Brain microvascular endothelial cell (primary cell): ENCODE measurements at places on chromosomes 3 and 15.

- DNase-seq, result peak; percentile 49
These were observed 1435.2 kb upstream of the CADM2 start for GRCh38 chr3:83523470-83524073.

- DNase-seq, result peak; percentile 84
These were observed 71.5 kb upstream of the GALNT15 start for GRCh38 chr3:16102905-16103364.

GRCh38 chr3:119225121-119225520, 15.6 kb downstream of the B4GALT4 start:
- DNase-seq, result no peak

- peak; percentile 11 for DNase-seq
These were observed 18.6 kb upstream of the TRPC1 start for GRCh38 chr3:142705198-142705597.

GRCh38 chr3:42663581-42664437, 10.3 kb downstream of the ZBTB47 start:
- no peak for DNase-seq

DNA sequence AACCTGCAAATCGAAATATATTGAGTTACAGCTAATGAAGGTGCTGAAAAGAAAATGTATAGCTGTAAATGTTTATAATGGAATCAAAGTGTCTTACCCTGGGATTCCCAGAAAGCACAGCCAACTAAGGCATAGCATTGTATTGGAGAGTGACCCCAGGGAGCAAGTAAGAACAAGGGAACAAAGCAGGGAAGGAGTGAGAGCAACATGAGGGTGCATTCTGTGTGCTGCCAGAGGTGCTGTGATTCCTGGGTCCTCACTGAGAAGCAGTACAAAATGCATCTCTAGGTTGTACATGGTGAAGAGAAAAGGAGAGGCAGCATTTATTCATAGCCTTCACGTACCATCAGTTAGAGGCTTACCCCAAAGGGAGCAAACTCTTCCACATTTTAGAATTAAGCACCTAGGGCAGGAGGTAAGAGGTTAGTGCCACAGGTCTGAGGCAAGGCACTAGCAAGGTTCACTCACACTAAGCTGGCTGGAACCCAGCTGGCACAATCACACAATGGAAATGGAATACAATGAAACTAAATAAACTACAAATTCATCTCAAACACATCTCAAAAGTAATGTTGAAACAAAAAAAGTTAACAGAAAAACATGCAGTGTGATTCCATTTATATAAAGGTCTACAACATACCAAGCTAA, 151.5 kb upstream of the C2CD4B start:
- no peak for DNase-seq

DNA sequence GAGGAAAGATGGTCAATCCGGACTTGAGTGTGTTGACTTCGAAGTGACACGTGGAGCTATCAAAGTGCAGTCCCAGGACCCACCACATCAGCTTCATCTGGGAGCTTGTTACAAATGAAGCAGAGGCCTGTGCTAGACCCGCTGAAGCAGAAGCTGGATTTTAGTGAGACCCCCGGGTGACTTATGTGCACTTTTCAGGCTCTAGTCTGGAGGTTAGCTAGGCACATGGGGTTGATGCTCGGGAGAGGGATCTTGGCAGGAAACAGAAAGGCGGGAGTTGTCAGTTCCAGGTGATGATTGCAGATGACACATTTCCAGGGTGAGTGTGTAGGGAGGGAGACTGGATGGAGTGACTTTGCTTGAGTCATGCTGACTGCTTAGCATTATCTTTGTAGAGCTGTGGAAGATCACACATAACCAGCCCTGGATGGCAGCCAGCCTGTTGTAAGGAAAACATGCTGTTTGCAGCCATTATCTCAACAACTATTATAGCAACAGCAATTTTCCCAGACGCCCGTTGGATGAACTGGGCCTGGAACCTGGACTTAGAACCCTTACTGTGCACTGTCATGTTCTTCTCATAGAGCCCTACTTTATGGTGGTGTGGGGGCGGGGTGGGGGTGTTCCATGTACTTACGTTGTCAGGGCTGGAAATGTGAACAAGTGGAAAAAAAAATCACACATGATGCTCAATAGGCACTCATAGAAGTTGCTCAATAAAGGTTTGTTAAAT, 122.4 kb downstream of the THSD4 start:
- peak; percentile 99 for DNase-seq

GRCh38 chr3:39910826-39911464, 101.5 kb downstream of the MYRIP start:
- DNase-seq, result no peak

- DNase-seq, result no peak
These were observed 31.1 kb downstream of the APH1B start for GRCh38 chr15:63308491-63308890.

GRCh38 chr15:59553879-59554735, 57.5 kb upstream of the GCNT3 start:
- DNase-seq, result peak; percentile 74

- peak; percentile 88 for DNase-seq
These were observed 27.9 kb downstream of the EHD4 start for GRCh38 chr15:41944313-41944940.

- no peak for DNase-seq
These were observed 2.1 kb downstream of the PLA2G4F start for GRCh38 chr15:42154212-42154941.

DNA sequence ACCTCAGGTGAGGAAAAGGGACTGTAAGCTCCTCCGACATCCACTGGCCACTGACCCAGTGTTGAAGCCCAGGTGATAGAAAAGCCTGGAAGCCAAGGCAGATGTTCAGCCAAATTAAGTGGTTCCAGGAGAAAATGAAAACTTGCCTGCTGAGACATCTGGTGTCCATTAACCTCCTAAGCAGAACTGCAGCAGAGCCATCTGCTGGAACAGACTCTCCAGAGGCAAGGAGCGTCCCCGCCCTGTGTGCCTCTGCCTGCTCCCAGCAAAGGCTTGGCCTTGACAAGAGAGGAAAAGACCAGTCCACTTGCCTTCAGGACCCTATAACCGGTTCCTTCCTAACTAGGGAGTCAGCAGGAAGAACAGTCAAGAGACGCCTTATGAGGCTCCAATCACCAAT, 48.2 kb downstream of the SRGAP3 start:
- DNase-seq, result no peak

DNA sequence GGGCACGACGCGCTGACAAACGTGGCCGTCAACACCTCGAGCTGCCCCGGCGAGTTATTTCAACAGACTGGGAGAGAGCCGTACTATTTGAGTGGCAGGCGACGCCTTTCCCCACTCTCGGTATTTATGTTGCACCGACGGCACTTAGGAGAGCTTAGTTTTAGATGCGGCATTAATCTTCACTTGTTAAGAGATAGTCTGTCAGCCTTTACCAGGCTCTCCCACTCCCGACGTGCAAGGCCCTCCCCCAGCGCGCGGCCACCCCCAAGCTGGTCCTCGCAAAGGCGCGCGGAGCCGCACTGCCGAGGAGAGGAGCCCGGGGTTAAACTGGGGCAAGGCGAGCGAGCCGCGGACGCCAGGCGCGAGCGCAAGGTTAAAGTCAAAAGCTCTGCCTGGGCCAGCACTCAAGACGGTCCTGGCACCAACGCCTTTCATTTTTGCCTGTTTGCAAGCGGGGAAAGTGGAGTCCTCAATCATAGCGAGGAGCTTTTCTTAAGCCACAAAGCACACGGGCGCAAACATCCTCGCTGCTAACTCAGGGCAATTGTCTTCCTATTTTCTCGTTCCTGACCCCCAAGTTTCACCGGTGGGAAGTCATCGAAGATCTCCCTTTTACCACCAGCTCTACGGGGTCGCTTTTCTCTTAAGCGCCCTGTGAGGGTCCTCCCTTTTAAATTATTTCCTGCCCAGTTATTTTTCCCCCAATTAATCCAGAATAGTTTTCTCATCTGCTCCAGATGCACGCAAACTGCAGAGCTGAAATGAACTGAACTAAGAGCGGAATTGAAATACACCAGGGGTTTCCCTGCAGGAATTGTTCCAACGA, 86.6 kb downstream of the NR2F2 start:
- no peak for DNase-seq

GRCh38 chr15:66622591-66623022, 56.8 kb upstream of the LCTL start:
- no peak for DNase-seq

- DNase-seq, result no peak
These were observed 280.3 kb downstream of the MAGI1 start for GRCh38 chr3:65758438-65758837.

- no peak for DNase-seq
These were observed 62.5 kb upstream of the SNRK start for GRCh38 chr3:43223670-43224364.

- no peak for DNase-seq
These were observed 107.1 kb upstream of the LINGO1 start for GRCh38 chr15:77739591-77740378.

DNA sequence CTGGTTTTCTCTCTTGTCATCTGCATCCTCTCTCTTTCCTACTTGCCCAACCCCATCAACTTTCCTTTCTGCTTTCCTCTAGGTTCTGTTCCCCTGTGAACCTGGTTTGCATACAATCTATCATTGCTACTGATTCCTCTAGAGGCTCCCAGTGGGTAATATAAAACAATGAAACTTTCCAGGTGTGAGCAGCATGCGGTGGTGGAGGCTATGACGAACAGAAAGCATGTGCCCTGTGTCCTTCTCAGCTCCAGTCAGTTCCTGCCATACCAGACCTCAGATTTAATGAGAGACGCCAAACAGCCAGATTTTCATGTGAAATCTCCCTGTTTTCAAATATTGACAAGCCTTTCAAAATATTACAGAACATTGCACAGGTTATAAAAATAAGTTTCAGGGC, 3.5 kb upstream of the ACAP2 start:
- DNase-seq, result no peak

GRCh38 chr3:35965908-35966307, 326.6 kb downstream of the ARPP21 start:
- DNase-seq, result peak; percentile 60
